ENCODE measurements at places on chromosomes 5 and 9.
A peak's percentile ranks its signal among the peaks of the same experiment; 100 is the strongest.

GRCh38 chr5:124948062-124948753 is 201.8 kb upstream of the ZNF608 start:
- DNase-seq = peak; percentile 1

GRCh38 chr9:131218370-131218769 is 57.9 kb downstream of the FAM78A start:
- DNase-seq = no peak

DNA sequence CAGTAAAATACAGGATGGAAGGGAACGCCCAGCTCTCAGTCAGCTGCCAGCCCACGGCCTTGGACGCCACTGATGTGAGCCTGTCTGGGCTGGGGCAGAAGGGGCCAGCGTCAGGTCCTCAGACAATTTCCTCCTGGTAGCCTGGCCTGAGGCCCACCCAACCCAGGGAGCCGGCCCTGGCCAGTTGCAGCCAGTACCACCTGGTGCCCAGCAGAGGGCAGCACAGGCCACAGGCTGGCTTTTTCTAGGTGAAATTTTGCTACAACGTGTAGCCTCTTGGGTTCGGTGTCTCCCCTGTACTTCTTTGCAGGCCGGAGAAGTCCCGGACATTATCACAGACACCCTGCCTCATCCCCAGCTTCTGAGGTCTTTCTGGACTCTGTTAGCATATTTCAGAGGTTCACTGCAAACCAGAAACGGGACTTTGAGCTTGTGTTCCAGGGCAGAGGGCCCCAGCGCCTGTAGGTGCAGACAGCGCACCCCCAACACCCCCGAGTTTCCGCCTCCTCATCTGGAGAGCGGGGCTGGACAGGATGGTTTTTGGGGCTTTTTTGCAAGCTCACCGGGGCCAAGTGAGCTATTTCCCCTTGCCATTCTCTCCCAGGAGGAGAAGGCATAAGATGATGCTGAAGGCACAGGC is 45.9 kb upstream of the KCNMB1 start:
- no peak for DNase-seq

DNA sequence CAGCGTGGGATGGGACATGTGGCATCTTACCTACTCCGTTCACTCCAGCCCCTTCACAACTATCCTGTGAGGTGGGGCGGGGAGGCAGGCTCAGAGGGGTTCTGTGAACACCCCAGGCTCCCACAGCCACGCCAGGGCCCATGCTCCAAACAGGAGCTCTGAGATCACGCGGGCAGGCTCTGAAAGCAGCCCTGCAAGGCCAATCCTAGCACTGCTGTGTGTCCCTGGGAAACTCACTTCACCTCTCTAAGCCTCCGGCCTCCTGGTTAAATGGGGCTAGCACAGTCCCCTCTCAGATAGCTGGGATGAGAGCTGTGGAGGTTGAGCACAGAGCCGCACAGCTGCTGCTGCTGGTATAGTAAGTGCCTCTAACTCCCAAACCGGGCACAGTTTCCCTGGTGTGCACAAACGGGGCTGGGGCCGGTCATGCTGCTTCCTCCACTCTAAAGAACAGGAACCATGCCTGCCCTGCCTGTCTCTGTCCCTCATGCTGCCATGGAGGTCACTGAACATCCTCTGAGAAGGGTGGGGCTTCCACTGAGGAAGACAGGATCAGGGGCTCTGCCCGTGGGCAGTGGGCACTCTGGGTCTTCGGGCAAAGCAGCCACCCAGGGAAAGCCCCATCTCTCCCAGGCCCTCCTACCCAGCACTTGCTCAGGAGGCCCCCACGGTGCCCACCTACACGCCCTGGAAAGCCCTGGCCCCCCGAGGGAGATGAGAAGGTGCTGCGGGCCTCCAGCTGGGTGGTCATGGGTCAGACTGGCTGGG is 13.0 kb upstream of the ASS1 start:
- no peak for DNase-seq

- no peak for DNase-seq
Observed at GRCh38 chr9:13648676-13649075, 369.2 kb upstream of the MPDZ start.

GRCh38 chr5:85010014-85010562 is 625.4 kb upstream of the EDIL3 start:
- no peak for DNase-seq

DNA sequence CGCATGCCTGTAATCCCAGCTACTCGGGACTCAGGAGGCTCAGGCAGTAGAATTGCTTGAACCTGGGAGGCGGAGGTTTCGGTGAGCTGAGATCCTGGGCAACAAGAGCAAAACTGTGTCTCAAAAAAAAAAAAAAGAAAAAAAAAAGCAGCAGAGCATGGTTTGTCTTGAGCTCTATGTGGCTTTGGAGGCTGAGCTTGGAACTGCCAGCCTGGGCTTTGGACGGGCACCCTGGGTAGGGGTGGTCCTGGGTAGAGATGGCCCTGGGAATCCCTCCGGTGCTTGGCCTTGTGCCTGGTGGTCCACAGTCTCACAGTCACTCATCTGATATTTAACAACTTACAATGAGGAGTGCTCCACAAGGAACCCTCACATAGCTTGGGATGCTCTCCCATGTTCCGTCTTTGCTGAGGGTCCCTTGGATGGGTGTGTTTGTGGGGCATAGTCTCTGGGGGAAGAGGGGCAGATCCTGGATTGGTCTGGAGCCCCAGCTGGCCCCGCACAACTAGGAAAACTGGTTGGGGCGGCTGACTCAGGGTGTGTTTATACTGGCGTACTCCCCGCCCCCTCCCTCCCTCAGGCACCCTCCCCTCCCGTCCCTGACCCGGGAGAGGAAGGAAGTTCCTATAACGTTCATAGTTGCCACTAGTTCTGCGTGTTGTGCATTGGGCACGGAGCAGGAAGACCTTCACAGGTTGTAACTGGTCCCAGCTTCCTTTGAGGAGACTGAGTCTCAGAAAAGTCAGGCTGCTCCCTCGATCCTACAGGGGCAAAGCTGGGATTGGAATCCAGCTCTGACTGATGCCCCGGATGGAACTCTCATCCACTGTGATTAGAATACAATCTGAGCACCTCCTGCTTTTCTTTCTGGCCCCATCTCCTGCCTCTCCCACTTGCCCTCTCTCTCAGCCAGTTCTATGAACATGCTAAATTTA is 11.2 kb downstream of the IER5L start:
- peak; percentile 67 for DNase-seq

DNA sequence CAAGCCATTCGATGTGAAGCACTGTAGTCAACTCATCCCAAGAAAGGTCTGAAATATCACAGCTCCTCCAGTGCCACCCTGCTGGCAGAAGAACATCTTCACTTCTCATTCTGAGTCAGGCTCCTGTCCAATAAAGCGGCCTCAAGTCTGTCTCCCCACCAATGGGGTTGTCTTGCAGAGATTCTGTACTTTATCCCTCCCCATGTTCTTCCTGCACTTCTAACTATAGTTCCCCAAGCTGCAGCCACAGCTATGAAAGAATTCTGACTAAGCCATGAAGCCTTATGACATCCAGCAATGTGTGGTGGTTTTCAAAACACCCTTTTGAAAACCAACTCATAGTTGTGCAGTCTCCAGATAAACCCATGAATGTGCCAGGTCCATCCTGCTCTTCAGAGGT is 6.8 kb downstream of the MACROH2A1 start:
- no peak for DNase-seq

- DNase-seq = no peak
Observed at GRCh38 chr5:140734354-140734753, 34.1 kb downstream of the ZMAT2 start.

- DNase-seq = no peak
Observed at GRCh38 chr5:167296066-167296465, 995.4 kb upstream of the WWC1 start.

- no peak for DNase-seq
Observed at GRCh38 chr5:141338538-141339306, at the start of gene PCDHGA2. PCDHGA2 (plus strand) TSS chr5:141338760.

GRCh38 chr5:33969572-33970452 is 14.7 kb downstream of the SLC45A2 start:
- DNase-seq = no peak

GRCh38 chr5:67050125-67050524 is 146.5 kb downstream of the CD180 start:
- no peak for DNase-seq

- DNase-seq = no peak
Observed at GRCh38 chr5:96781031-96781971, 26.4 kb downstream of the ERAP1 start.

GRCh38 chr9:133186736-133187135 is 22.3 kb downstream of the OBP2B start:
- no peak for DNase-seq

DNA sequence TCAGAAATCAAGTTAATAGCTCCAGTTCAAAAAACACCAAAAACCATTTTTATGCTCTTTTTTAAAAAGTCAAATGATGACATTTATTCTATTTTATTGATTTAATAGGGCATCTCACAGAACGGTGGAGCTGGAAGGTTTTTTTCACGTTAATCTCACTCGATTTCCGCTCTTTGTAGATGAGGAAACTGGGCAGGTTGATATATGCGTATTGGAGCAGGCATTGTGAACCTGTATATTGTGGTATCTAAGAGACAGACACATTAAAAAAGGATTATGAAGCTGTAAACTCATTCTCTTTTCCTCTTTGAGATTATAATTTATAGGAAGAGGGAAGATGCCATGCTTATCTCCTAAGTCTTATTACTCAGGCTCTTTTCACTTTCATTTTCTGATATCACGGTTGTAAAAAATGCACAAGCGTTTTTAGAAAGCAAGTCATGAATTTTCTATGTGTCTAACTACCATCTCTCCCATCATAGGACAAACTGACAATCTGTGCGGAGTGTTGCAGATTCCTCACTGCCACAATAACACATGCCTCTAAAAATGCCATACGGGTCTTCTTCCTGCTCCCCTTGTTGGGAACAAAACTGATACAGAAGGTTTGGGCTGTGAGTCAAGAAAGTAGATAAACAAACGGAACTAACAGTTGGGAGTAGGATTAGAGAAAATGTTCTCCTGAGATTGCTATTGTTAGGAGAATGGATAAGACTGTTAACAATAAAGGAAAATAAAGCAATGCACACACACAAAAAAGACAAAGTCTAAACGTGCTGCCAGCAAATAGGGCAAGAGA is 1997.7 kb downstream of the MAT2B start:
- DNase-seq = no peak

- DNase-seq = no peak
Observed at GRCh38 chr5:149981206-149981605, 19.2 kb downstream of the TIGD6 start.

DNA sequence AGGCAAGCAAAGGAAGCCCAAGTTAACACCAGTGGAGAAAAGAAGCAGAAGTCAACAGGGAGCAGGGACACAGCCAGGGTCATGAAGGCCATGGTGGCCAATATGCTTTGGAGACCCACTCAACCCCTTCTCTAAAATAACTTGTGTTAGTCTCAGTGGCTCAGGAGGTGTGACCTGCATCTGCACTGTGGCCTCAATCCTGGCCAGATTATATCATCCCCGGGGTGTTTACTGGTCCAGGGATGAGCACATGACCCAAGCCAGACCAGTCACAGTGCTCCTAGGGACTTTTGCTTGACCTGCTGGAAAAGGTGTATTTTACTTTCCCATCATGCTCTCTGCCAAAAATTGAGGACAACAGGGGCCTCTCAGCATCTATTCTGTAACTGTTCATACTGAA is 105.2 kb downstream of the DPYSL3 start:
- no peak for DNase-seq

DNA sequence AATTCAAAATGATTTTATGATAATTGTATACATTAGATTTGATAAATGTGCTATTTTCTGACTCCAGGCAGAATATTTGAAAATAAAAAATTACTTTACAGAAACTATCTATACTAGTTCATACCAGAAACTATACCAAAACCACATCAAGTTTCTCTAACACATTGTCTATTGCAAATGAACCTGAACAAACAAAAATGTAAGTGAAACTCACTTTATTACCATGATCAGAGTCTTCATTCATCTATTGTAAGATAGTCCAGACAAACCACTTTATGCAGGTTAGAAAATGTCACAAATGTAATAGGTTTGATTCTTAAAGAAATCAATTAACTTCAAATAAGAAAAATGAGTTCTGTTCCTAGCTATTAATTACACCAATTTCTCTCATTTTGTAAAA is 99.4 kb downstream of the OXCT1 start:
- DNase-seq = no peak

GRCh38 chr9:137369911-137370764 is 52.8 kb downstream of the EXD3 start:
- no peak for DNase-seq

GRCh38 chr5:65926893-65927292 is 518 bp downstream of the ERBIN start:
- DNase-seq = no peak

DNA sequence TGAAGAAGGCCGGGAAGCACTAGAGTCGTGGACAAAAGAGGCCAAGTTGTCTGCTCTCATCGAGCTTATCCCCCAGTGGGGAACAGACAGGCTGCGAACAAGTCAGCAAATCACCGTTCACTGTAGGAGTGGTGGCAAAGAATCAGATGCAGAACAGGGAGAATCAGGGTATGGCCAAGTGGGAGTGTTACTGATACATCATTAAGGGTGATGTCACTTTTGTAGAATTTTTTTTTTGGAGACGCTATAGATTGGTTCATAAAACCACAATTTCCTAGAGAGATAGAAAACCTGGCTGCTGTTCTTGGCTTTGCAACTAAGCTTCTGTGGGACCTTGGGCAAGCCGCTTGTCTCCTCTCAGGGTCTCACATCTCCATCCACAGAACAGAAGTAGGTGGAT is 21.3 kb downstream of the SPRY4 start:
- no peak for DNase-seq

GRCh38 chr9:125142560-125143376 is 560 bp downstream of the SCAI start:
- no peak for DNase-seq

- DNase-seq = no peak
Observed at GRCh38 chr5:71974622-71975021, 132.7 kb upstream of the MAP1B start.

GRCh38 chr5:59732806-59733205 is 160.7 kb downstream of the PDE4D start:
- no peak for DNase-seq

GRCh38 chr5:160675988-160676387 is 176.0 kb downstream of the ATP10B start:
- DNase-seq = no peak

Data from GF-D8 (cell line).